Cardiac atrium fibroblast (primary cell): ENCODE measurements at places on chromosomes 12 and 14. TPM values are rescaled to one million over a fixed set of nuclear protein-coding genes. Genes with fewer than 3 reads are reported as not detected.

The SLC16A7 gene
- 4.3 and 10.2 TPM in 2 replicates for total RNA-seq

The NGB gene
- total RNA-seq: not detected in 2 replicates

The DPPA3 gene
- not detected in 2 replicates for total RNA-seq

The CACNB3 gene
- 11.7 and 27.3 TPM in 2 replicates for total RNA-seq

The ADGRD1 gene
- total RNA-seq: 5.1 and 14.7 TPM in 2 replicates

The CCDC175 gene
- not detected in 2 replicates for total RNA-seq

The TAS2R46 gene
- total RNA-seq: 0.72 TPM in 1 of 2 replicates, not detected in the other

The IKZF4 gene
- 0.90 and 1.1 TPM in 2 replicates for total RNA-seq

The GPR68 gene
- total RNA-seq: 0.49 and 2.3 TPM in 2 replicates

The GUCY2C gene
- total RNA-seq: not detected in 2 replicates
